Adipocyte (in vitro differentiated cells): ENCODE measurements at places on chromosomes 4 and X.

DNA sequence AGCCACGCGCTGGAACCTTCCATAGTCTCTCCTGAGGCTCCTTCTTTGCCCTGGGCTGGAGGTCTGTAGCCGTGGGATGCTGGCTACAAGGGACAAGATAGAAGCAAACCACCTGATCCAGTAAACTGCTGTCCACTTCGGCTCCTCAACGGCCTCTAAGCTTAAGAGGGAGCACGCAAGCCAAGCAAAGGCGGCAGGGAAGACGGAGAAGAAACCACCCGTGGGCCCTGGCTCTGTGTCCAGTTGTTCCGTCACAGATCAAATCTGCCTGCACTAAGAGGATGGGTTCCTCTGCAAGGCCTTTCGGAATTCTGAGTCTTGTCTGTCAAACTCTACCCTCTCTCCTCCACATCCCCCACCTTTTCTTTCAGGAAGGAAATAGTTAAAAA is 401 bp upstream of the EDNRA start:
- no peak for DNase-seq

DNA sequence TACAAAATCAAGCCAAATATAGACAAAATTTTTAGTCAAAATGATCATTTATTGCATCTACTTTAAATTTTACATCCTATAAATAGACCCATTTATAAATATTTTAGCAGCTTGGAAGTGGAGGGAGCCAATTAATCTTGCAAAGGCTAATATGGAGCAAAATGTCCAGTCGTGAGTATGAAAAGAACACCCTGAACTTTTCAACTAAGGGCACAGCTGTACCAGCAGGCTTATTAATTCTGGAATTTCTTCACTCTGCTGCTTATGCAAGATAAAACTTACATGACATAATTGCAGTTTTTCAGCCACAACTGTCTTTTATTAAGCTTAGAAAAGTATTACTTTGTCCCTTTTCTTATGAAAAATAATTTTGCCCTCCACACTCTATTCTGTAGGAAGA is 22.9 kb upstream of the USP53 start:
- DNase-seq, result peak; percentile 86

GRCh38 chrX:65671966-65672365 is 4.5 kb downstream of the MSN start:
- peak; percentile 41 for DNase-seq

DNA sequence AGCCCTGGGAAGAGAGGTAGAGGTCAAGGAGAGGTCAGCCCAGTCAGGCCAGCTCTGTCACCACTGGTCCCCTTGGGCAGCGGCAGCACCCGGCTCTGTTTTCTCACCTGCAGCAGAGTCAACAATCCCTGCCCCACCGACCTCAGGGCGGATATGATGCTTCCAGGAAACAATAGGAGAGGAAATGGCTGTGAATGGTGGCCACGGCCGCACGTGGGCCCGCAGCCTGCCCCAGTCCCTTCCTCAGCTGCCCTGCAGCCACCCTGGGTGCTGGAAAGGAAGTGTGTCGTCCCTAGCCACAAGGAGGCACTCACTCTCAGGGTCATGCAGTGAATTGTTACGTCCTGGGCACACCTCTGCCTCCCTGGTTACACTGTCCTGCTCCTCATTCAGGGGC is 92.5 kb upstream of the ENPP6 start:
- DNase-seq, result no peak

GRCh38 chrX:151774421-151774820 is 39.9 kb downstream of the CNGA2 start:
- DNase-seq, result no peak

DNA sequence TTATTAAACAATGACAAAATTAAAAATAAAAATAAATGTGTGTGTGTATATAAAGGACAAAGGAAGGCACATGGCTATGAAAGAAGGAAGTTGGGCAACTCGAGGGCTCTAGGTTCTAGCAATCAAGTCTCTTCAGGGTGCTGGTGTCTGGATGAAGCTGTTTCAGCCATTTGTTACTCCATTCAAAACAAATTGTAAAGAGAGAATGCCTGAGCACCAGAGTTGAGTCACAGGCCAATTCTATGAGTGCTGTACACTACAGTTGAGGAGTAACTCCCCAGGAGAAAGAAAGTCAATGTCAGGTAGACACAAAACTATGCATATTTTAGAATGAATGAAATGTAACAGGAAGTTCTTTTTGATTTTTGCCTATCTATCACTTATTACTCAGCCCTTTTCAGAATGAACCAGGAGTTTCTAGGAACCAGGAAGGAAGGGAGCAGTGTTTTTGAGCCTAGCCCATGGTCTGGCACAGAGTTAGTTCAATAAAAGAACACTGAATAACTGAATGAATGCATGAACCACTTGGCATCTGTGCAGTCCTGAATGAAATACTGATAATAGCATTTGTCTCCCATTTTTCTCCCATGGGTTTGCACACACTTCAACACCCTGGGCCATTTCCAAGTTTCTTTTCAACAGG is 151.7 kb upstream of the CPEB2 start:
- no peak for DNase-seq

DNA sequence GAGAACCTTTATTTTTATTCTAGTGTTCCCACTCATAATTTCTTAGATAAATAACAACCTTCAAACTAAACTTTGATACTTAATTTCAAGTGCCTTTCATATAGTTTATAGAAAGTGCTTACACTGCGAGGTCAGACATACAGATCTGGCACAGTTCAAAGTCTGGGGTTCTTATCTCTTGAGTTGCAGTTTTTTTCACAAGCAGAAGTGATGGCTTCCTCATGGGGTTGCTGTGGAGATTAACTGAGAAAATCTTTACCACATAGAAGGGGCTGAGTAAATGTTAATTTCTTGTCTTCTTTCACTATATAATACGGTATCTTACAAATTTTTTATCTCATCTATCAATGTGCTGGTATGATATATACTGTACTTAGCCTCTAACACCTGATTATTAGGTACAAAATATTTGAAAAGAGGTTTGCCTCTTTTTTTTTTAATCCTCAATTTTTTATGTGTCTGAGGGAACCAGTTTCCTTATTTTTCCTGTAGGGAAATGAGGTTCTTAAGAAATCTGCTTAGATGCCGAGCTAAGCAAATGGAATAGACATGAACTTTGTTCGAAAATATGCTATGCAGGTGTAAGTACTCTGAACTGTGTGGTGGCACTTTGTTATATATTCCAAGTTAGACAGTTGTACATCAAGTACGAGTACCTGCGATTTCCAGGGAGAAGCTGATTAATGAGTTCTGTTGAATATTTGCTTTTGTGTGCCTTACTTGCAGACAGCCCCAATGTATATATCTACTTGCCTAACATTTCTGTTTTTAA is 3.3 kb downstream of the ING2 start:
- DNase-seq, result no peak
